Memory B cell (primary cell): ENCODE measurements at places on chromosomes 3 and 15.
A peak's percentile ranks its signal among the peaks of the same experiment; 100 is the strongest.

DNA sequence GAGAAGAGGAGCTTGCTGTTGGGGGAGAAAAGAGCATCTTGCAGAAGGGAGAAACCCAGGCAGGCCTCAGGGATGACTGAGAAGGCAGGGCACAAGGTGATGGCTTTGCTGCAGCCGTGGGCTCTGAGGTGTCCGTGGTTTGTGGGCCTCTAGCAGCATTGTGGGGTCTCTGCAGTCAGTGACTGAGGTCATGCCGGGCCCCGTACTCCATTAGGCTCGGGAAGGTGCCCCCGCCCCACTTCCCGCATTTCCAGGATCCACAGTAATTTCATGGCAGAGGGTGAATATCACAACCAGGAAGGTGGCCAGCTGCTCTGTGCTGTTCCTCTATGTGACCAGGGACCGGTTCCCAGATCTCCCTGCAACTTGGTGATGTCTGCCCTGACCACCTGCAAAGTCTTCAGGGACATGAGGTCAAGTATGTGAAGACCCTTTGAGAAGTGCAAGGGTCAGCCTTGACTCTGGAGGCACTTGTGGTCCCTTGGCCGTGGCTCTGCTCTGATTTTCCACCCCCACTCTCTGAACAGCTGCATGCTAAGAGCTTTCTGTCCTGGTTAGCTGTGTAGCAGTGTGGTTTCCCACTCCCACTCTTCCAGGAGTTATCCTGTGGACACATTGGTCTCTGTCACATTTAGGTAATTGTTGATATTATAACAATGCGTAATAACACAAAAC is 3.6 kb downstream of the KLF13 start:
- no peaks in the 10 kb centered on the region for H3K27me3 ChIP-seq
- H3K4me3 ChIP-seq, result peak overlapping the region; percentile 96
- no peak for DNase-seq

- H3K27ac ChIP-seq, result no peak overlapping the region
- peaks cover 18% of the 10 kb centered on the region for H3K36me3 ChIP-seq
- DNase-seq, result no peak
- H3K4me3 ChIP-seq, result no peak overlapping the region
Observed at GRCh38 chr3:52487788-52488691, 7.1 kb upstream of the STAB1 start.

DNA sequence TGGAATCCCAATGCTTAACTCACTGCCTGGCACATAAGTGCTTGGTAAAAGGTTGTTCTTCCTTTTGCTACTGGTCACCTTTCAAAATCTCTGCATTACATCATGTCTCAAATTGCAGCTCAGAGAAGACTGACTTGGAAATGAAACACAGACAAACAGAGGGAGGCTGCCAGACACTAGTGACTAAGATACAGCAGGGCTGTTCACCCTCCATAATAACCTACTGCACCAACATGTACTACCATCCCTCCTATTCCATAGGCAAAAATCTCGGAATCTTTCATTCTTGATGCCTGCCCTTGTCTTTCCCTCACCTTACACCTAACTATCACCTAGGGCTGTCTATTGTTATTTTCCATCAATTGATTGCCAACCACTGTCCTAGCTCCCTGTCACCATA is 502.3 kb upstream of the ADAMTS9 start:
- H3K4me3 ChIP-seq, result no peak overlapping the region
- H3K27me3 ChIP-seq, result peaks cover 2% of the 10 kb centered on the region
- DNase-seq, result no peak
- no peak overlapping the region for H3K27ac ChIP-seq

DNA sequence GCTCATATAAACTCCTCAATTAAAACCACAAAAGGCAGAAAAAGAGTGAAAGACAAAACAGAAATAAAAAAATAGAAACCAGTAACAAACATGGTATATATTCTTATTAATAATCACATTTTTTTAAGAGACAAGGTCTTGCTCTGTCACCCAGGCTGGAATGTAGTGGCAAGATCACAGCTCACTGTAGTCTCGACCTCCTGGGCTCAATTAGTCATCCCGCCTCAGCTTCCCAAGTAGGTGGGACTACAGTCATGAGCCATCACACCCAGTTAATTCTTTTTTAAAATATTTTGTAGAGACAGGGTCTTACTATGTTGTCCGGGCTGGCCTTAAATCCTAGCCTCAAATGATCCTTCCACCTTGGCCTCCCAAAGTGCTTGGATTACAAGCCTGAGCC is 37.1 kb downstream of the FAM240A start:
- no peak overlapping the region for H3K4me3 ChIP-seq
- H3K27ac ChIP-seq, result no peak overlapping the region
- DNase-seq, result no peak
- no peaks in the 10 kb centered on the region for H3K36me3 ChIP-seq
- peaks cover 10% of the 10 kb centered on the region for H3K27me3 ChIP-seq

DNA sequence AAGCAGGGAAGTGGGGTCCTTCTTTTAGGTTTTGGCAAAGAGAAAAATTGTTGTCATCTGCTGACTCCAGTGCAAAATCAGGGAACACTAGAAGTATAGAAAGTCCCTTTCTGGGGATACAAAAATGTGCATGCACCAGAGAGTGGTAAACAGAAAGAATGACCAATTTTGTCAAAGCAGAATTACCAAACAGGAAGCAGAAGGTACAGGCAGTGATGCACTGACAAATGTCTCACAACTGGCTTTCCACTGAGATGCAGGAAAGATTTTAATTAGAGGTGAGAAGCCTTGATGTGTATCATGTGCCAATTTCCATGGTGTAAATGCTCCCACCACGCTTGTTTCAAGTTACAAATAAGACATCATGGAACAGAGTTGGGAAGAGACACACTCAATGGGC is 66.0 kb downstream of the TRIM69 start:
- H3K27me3 ChIP-seq, result peaks cover 5% of the 10 kb centered on the region
- no peak overlapping the region for H3K4me3 ChIP-seq
- no peak for DNase-seq
- H3K4me1 ChIP-seq, result peaks cover 5% of the 10 kb centered on the region
- H3K27ac ChIP-seq, result no peak overlapping the region
- no peaks in the 10 kb centered on the region for H3K36me3 ChIP-seq

GRCh38 chr3:53823956-53824657 is 22.1 kb downstream of the CHDH start:
- H3K4me3 ChIP-seq, result no peak overlapping the region
- no peaks in the 10 kb centered on the region for H3K36me3 ChIP-seq
- H3K27ac ChIP-seq, result no peak overlapping the region
- no peaks in the 10 kb centered on the region for H3K4me1 ChIP-seq
- H3K27me3 ChIP-seq, result no peaks in the 10 kb centered on the region
- DNase-seq, result no peak

DNA sequence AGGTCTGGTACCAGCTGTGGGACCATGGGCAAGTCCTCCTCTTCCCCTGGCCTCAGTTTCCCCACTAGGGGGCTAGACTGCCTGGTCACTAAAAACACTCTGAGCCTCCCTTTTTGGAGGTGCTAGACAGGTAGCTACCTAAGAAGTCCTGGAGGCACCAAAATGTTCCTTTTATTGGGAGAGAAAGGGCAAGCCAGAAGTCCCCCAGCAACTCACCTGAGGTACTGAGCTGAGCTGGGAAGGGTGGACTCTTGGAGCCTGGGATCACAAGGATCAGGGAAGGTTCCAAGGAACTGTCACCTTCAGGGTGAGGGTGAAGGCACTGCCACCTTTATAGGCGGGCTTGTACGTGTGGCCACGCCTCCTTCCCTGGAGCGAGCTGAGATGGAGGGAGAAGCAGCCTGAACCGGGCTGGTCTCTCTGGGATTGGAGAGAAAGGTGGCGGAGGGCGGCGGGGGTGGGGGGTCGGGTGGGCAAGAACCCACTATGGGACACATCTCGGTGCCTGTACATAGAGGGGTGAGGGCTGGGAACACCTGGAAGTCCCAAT is at the start of gene CYP1A1:
Gene CYP1A1, minus strand, starts transcription at position 304 of the 550 bp plus-strand sequence. CDS start 2,431 bp downstream, outside the sequence.
- peaks cover 25% of the 10 kb centered on the region for H3K27me3 ChIP-seq
- no peak within 1 kb of the TSS for H3K27ac ChIP-seq
- no peak for DNase-seq
